ENCODE measurements at places on chromosomes 3 and 15.

GRCh38 chr3:184361932-184362667 is 590 bp downstream of the POLR2H start:
- no peak for DNase-seq

GRCh38 chr15:73190189-73190601 is 137.9 kb downstream of the NEO1 start:
- DNase-seq, result no peak

DNA sequence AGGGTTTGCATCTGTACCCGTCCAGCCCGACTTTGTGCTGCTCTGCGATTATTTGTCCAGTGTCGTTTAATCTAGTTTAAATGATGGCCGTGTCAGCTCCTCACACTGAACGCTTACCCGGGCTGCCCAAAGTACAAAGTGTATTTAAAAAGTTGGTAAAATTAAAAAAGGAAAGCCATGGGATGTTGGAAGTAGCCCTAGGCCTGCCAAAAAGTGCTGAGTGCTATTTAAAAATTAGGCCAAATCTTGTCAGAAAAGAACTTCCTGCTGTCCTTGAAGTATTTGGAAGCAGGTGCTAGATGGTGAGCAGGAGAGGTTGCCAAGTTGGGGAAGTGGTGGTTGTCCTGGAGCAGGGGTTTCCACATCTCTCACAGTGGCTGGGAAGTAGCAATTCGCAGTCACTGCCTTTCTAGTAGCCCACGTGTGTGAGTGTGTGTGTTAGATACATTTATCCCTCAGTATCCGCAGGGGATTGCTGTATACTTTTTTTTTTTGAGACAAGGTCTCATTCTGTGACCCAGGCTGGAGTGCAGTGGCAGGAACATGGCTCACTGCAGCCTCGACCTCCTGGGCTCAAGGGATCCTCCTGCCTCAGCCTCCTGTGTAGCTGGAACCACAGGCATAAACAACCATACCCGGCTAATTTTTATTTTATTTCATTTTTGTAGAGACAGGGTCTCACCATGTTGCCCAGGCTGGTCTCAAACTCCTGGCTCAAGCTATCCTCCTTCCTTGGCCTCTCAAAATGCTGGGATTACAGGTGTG is 664 bp downstream of the PPCDC start:
- no peak for DNase-seq

GRCh38 chr3:40504636-40505430 is 1.0 kb upstream of the ZNF620 start:
- DNase-seq, result no peak

DNA sequence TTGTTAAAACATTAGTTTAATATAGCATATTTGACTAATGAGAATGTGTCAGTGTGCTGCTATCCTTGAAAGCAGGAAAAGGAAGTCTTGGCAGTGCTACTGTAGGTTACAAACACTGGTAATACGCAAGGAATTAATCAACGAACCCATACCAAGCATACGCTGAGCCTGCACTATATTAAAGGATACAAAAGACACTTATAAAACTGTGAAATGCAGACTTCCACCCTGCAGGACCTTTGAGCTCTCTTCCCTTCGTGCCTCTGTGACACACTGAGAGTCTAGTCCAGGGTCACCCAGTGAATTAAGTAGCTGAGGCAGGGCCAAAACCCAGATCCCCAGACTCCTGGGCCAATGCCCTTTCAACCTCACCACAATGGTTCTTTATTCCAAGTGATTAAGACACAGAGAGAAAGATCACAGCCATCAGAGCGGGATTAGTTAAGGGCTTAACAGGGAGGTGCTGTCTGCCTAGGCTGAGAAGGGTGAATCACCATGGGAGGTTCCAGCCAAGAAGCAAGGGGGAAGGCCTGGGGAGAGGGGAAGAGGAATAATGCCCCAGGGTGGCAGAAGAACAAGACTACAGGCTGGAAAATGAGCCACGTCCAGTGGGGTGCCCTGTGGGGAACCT is 6.8 kb downstream of the ANXA2 start:
- no peak for DNase-seq

DNA sequence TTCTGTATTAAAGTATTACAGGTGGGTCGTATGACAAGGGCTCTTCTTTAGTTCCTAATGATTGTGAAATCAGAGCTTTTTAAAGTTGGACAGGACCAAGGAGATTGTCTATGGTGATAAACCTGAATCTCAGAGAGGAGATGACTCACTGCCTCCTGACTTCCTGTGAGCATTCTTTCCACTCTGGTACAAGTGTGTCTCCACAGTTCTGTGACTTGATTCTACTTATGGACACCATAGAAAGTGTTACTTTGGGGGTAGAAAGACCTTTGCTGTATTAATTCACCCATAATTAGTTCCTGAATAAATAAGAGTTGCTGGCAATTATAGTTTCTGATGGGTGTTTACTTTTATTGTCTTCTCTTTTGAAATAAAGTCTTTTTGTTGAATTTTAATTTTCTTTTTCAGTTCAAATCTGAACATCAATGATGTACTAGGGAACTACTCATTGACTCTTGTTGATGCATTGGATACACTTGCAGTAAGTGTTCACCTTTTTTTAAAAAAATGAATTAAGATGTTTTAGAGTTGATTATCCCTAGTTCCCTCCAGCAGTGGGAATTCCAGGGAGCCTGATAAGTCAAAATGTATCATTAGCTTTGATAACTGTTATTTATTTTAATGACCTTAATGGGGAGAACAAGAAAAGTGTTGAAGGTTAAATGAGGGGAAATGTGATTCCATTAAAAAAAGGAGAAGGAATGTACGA is 7.4 kb downstream of the EDEM1 start:
- DNase-seq, result no peak

GRCh38 chr15:77535845-77536244 is 96.9 kb downstream of the LINGO1 start:
- DNase-seq, result no peak

DNA sequence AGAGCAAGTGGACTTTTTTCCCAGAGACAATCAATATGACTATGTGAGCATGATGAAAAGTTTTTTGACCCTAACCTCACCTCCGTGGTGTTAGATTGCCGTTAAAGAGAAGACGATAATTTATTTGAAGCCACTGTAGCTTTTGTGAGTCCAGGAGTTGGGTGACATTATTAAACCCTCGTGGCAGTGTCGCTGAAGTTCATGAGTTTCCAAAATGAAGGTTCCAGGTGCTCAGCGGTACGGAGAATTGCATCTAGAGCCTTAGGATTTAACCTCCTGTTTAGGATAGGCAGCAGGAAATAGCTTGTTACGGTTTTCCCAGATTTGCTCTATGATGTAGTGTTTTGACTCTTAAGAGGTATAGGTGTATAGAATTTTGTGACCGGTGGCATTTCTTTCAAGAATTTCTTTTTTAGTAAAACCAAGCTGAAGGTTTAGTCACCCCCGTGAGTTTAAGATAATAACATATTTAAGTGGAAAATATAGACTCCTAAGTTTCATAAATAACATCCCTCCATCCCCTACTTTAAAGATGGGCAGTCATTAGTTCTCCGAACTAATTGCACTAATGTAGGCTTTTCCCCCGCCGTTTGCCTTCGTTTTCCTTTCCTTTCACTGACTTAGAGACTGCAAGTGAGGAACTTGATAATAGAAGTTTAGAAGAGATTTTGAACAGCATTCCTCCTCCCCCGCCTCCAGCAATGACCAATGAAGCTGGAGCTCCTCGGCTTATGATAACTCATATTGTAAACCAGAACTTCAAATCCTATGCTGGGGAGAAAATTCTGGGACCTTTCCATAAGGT is 2.0 kb downstream of the SMC4 start:
- DNase-seq, result no peak

GRCh38 chr15:90637693-90638092 is 79.5 kb upstream of the BLM start:
- no peak for DNase-seq

- no peak for DNase-seq
Observed at GRCh38 chr3:33430061-33430460, 10.1 kb downstream of the UBP1 start.

GRCh38 chr3:123568875-123569274 is 16.0 kb downstream of the HACD2 start:
- no peak for DNase-seq

- no peak for DNase-seq
Observed at GRCh38 chr3:196965804-196966173, 2.8 kb downstream of the PIGZ start.

DNA sequence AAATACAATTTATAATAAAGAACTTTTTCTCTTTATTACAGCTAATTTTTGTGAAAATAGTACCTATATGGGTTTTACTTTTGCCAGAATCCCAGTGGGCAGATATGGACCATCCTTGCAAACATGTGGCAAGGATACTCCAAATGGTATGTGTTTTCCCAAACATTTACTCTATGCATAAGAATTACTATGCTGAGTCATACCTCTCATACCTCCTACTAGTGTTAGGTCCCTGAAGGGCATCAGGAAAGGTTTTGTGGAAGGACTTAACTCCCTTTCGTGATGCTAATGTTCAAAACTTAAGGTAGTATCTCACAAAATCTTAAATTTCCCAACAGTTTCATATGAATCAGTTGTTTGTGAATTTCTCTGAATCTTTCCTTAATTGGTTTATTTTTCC is 21.3 kb downstream of the ADGRG7 start:
- DNase-seq, result no peak

- DNase-seq, result no peak
Observed at GRCh38 chr3:150292891-150293290, 115.2 kb upstream of the TSC22D2 start.

DNA sequence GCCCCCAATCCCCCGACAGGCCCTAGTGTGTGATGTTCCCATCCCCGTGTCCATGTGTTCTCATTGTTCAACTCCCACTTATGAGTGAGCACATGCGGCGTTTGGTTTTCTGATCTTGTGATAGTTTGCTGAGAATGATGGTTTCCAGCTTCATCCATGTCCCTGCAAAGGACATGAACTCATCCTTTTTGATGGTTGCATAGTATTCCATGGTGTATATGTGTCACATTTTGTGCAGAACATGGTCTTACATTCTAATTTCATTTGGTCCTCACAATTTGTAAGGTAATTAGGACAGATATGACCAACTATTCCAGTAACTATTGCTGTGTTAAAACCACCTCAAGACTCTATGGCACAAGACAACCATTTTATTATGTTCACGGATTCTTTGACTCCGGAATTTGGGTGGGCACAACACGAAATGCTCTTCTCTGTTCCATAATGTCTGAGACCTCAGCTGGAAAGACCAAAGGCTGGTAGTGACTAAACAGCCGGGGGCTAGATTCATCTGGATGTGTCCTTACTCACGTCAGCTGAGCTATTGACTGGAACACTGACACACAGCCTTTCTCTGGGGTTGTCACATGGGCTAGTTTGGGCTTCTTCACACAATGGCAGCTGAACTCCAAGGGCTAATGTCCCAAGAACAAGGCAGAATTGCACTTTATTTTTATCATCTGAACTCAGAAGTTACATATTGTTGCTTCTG is 13.6 kb upstream of the GLCE start:
- no peak for DNase-seq

- DNase-seq, result no peak
Observed at GRCh38 chr3:9402410-9403228, 5.2 kb downstream of the SETD5 start.

- no peak for DNase-seq
Observed at GRCh38 chr15:93294896-93295295, 205.9 kb upstream of the RGMA start.

DNA sequence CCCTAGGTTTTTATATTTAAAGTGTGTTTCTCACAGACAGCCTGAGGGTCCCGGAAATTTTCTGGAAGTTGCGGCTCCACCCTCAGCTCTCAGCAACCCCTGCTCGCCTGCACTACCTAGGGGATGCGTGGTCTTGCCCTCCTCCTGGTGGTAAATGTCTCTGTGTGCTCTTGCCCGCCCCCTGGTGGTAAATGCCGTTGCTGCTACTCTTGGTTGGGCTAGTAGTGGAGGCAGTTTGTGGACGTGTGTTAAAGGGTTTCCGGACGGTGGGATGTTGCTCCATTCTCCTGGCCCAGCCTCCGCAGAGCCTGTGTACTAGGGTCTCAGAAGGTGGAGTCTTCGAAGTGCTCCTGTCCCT is 27.4 kb downstream of the STOML1 start:
- peak; percentile 80 for DNase-seq

DNA sequence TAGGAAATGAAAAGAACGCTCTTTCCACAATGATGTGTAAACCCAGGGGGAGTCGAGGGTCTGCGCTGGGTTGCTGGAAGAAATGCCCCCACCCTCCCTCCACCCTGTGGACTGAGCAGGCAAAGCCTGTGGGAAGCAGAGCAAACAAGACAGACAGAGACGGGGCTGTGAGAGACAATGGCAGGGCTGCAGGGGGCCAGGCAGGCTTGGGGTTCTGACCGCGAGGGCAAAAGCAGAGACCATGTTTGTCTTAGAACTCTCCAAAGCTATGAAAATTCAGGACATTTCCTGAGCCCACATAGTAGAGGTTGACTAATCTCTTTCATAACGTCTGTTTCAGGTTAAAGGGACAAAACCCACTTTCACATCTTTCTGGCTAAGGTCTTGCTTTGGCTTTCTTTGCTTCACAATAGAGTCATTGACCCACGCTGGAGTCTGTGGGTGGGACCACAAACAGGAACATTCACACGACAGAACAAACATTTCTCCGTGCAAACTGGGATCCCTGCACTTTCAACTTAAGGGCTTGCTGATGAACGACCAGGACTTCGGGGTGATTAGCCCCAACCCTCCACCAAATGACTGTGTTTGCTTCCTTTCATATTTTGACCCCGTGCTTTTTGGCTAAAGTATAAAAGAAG is 156.0 kb upstream of the TPM1 start:
- DNase-seq, result no peak

GRCh38 chr15:61527836-61528580 is 298.9 kb upstream of the RORA start:
- DNase-seq, result no peak

DNA sequence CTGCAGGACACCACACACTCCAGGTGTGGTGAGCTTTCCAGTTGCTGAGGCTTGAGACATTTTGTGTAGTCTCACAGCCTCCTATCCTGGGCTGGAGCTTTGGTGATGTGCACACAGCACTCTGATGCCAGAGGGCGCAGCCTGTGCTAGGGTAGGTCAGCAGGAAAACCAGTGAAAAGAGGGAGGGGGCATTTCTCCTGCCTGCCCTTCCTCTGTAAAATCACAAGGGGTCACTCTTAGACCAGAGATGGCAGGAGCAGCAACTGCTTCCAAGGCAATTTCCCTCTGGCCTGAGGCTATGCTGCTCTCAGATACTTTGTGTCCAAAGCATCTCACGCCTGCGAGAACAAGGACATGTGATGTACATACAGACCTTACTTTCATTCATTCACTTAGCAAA is 16.5 kb upstream of the MUSTN1 start:
- peak; percentile 2 for DNase-seq

DNA sequence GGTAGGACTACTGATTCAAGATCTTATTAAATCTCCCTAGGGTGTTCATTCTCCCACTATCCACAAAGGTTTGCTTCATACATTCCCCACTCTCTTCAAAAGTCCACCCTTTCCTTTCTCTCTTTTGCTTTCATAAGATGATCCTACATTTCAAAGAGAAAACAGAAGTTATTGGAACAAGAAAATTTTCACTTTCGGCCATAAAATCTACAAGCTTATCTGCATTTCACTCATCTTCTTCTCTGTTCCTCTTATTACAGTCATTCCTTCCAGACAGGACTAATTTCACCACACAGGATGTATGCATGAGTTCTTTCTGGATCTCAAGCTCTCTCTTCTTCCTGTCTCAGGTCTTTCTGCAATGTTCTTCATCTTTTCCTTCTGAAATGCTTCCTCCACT is 238.7 kb downstream of the ISL2 start:
- DNase-seq, result no peak

GRCh38 chr3:46922871-46923558 is 45.5 kb downstream of the PTH1R start:
- no peak for DNase-seq

All from activated naive CD4-positive, alpha-beta T cell (primary cell).